ENCODE measurements at places on chromosomes 2 and 18.

DNA sequence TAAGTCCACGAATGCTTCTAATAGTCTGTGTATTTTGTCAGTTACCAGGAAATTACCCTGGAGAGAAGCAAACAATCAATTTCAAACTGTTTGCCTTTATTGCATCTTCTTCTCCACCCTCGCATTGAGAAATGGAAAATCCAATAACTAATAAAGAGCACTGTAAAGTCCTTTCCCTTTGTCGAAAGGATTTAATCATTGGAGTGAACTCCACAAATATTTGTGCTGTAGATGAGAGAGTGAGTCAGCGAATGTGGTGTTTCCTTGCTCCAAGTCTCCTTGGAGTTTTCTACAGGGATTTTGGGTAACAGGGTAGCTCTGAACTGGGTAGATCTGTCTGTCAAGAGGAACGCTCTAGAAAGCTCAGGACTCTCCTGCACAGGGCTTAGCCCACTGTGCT lies 240.2 kb downstream of the KCNS3 start:
- no peak for DNase-seq

- no peak for DNase-seq
Measured at GRCh38 chr2:223819891-223820290, 17.5 kb downstream of the AP1S3 start.

DNA sequence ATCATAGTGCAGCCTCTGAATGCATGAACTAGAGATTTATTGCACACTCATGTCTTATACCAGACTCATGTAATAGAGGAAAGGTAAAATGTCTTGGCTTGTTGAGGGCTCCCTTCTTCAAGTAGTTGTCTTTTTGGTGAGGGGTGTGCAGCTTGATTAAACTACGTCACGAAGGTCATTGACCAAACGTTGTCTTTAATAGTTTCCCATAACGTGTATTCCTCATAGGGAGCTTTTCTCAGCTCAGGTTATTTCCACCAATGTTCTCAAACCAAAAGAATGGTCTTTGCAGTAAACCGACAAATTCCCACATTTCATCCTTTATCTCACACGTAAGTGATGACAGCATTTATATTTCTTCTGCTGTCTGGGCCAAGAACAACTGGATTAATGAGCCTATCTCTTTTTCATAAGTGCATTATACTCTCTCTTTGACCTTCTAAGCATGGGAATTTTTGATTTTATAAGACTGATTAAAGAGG lies 547.7 kb upstream of the ZEB2 start:
- no peak for DNase-seq

DNA sequence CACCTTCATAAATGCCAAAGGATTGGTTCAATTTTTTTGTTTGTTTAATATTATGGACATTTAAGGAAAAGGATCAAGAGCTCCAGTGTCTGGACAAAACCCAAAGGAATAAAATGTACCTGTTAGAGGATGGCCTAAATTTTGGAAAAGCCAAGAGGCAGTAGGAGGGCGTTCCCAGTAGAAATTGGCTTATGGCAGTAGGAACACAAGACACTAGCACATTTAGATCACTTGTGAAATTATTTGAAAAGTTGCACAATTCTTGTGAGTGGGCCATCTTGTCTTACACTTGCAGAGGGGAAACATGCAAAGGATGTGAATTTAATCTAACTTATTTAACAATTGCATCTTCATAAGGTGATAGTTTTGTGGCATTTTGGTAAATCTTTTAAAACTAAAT lies 3.2 kb downstream of the BZW1 start:
- DNase-seq: no peak

DNA sequence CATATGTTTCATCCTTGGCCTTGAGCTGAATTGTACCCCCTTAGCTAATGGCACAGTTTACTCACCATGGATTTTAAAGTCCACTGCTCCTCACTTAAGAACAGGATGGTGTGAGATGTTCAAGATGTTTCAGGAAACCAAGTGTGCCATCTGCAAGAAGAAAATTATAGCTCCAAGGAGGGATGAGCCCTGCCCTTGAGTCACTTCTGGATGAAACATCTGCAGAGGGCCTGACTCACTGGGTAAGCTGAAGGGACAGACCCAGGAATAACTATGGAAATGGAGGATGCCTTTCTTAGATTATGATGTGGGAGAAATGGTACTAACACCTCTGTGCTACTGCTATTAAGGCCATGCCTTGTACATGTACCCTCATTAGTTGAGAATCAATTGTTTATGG lies 6.4 kb downstream of the MARS2 start:
- no peak for DNase-seq

GRCh38 chr18:26993568-26993967 lies 128.1 kb upstream of the AQP4 start:
- DNase-seq: no peak

GRCh38 chr2:9124231-9124741 lies 82.3 kb upstream of the ASAP2 start:
- no peak for DNase-seq

- DNase-seq: no peak
Measured at GRCh38 chr2:200297100-200297499, 9.4 kb upstream of the SPATS2L start.

DNA sequence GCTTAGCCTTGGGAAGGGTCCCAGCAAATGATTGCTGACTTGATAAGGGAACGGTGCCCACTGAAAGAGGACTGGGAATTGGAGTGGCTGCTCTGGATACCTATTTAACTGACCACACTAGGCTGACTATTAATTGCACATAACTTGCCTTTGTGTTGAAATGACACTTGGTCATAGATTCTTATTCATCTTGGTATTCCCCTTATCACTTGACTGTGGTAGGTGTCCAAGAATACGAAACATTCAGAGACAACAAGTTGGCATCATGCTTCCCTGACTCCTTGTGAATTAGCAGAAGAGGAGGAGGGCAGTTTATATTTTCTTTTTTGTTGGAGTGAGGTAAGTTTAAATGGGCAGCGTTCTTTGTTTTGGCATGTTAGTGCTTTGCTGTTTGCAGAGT lies 13.4 kb downstream of the FMNL2 start:
- DNase-seq: no peak

GRCh38 chr18:76042511-76042910 lies 452.5 kb downstream of the ZNF516 start:
- DNase-seq: no peak

DNA sequence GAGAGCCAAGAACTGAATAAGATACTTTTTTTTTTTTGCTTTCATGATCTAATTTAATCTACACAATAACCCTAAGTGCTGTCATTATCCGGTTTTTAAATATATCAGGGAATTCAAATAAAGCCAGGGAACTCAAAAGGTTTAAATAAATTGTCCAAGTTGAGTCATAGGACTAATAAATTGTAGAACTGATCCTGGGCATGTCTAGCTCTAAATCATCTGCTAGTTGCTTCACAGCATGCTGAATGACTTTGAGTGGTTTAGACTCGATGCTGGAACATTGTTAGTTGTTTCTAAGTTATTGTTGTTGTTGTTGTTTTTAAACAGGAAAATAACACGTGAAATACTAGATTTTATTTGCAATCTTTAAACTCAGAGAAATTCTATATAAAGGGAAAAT lies 147.2 kb upstream of the HNMT start:
- no peak for DNase-seq

- DNase-seq: no peak
Measured at GRCh38 chr2:134843968-134844367, 5.6 kb downstream of the ACMSD start.

- DNase-seq: no peak
Measured at GRCh38 chr2:143132355-143132754, 3.1 kb downstream of the ARHGAP15 start.

DNA sequence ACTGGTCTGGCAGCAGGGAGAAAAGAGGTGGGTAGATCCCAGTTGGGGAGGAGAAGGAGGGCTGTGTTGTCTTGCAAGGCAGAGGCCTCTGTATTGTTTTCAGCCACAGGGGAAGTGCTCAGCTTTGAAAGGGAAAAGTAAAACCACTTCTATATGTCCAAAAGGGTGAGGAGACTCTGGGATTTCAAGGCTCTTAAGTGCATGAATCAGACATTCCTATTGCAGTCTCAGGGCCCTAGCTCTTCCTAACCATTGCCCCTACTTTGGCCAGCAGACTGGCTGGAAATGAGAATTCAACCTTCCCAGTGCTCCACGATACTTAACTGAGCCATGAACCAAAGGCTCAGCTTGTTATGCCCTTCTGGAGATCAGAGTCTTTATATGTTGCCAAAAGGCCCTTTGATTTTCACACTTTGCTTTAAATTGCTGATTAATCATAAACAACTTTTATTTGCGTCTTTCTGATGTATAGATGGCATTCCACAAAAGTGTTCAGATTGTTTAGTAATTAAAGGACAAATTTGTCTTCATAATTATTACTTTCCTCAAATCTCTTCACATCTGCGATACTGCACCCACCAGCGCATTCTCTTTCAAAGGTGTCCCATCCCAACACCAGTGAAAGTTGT lies 313.8 kb upstream of the MMADHC start:
- DNase-seq: no peak

GRCh38 chr2:37318401-37318800 lies 6.2 kb downstream of the PRKD3 start:
- no peak for DNase-seq

DNA sequence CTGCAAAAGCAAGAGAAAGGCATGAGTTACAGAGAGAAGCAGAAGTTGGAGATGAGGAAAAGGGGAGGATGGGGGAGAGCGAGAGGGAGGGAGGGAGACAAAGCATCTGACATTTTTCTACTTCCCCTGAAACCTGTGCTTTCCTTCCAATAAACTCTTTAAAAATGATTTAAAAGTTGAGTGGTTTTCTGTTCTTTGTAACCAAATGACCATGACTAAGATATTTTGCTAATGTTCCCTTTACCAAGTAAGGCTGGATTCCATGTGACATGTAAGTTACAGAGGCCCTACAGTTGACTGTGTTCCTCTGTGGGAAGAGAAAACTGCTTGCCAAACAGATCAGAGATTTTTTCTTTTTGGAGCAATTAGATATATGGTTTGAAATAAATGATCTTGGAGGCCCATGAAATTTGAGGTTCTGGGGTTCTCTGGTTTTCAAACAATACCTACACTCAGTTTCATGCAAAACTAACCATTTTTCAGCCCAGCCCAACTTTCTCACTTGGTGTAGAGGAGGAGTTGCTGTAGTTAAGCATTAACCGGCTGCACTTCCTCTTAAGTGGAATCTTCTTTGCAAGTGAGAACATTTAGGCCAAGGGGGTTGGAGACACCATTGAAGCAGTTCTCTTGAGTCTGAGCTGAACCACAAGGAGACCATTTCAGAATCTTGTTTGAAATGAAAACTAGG lies 34.5 kb downstream of the INSIG2 start:
- DNase-seq: peak; percentile 58

GRCh38 chr2:86562485-86562921 lies 740 bp downstream of the CHMP3 start:
- DNase-seq: no peak

DNA sequence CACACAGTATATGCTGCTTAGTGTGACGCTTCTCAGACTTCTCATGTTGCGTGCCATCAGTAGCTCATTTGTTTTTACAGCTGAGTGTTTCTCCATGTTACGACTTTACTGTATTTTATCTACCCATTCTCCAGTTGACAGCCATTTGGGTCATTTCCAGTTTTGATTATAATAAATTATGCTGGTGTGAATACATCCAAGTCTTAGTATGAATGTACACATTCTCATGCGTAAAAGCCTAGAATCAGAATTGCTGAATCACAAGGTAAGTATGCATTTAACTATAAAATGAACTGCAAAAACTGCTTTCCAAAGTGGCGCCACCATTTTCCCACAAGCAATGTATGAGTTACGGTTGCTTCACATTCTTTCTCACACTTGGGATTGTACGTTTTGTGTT lies 184.2 kb upstream of the SLC35G4 start:
- DNase-seq: no peak

DNA sequence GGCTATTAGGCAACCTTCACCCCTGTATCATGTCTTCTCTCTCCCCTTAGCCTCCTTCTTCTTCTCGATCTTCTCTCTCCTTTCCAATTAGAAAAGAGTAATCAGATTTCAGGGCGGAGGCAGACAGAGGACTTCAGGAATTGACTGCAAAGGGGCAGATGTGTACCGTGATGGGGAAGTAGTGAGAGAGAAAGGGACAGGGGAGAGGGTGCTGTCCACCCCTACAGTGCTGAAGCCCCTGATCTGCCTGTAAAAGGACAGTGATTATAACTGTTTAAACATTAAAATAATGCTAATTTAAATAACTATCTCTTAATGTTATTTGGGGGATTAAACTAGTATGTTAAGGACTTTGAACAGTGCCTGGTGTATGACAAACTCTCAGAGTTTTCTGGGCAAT lies 178.5 kb downstream of the ACTR3 start:
- peak; percentile 16 for DNase-seq

DNA sequence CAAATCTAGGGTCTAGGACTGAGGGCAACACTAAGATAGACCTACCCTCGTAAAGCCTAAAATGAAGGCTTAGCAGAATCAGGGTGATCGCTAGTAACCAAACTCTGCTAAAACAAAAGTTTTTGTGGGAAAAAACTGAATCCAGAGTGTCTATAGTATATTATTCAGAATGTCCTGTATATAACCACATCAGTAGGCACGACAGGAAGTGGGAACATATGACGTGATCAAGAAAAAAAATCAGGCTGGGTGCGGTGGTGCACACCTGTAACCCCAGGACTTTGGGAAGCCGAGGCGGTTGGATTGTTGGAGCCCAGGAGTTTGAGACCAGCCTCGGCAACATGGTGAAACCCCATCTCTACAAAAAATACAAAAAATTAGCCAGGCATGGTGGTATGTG lies 106.1 kb downstream of the UGGT1 start:
- DNase-seq: no peak

GRCh38 chr18:37328946-37329719 lies 236.5 kb downstream of the CELF4 start:
- no peak for DNase-seq

- no peak for DNase-seq
Measured at GRCh38 chr18:11960743-11961380, 20.4 kb upstream of the IMPA2 start.

DNA sequence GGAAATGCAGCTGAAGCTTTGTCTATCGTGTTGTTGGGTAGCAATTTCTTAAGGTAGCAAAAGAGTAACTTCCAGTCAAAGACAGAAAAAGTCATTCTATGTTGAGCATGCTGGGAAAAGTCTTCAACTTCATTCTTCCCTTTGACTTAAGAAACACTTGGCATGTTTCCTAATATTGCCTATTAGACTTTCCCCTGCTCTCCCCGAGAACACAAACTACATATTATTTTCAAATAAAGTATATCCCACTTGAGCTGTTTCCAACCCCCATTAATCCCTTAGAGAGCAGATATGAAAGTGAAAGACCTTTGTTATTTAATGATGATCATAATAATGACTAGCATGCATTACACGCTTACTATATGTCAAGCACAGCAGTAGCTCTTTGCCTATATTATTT lies 136.0 kb upstream of the SPOPL start:
- no peak for DNase-seq

GRCh38 chr2:158936978-158937377 lies 31.5 kb upstream of the TANC1 start:
- DNase-seq: no peak

DNA sequence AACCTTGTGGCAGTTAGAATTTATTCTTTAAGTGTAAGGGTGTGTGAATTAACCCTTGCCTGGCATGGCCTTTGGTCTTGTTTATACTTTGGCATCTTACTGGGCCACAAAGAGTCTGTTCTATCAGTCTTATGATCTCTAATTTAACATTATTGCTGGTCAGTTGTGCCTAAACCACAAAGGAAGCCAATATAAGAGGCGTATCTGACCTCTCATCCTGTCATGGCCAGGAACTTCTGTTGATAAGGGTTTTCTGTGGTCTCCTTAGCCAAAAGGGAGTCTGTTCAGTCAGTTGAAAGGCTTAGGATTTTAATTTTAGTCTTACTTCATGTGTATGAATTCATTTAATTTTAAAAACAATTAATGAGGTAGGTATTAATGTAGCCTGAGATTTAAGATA lies 127.2 kb downstream of the LRRTM4 start:
- no peak for DNase-seq

- DNase-seq: no peak
Measured at GRCh38 chr2:129667577-129667976, 311.9 kb upstream of the RAB6C start.

Measured in Calu3 (cell line).